M059J (cell line): ENCODE measurements at places on chromosomes 2 and 18. TPM values are rescaled to one million over a fixed set of nuclear protein-coding genes. Genes with fewer than 3 reads are reported as not detected.

Gene ROCK2
- total RNA-seq, result 21.8 and 22.7 TPM in 2 replicates

Gene ANKRD29
- 8.3 and 10.6 TPM in 2 replicates for total RNA-seq

Gene SLC14A1
- 4.6 and 4.8 TPM in 2 replicates for total RNA-seq

Gene DSEL
- total RNA-seq, result 26.3 and 40.3 TPM in 2 replicates

Gene UGT1A3
- not detected in 2 replicates for total RNA-seq

Gene PDE1A
- total RNA-seq, result 3.7 and 4.8 TPM in 2 replicates

Gene CFAP65
- not detected in 2 replicates for total RNA-seq

Gene C2orf81
- 0.57 and 1.6 TPM in 2 replicates for total RNA-seq

Gene ZEB2
- total RNA-seq, result 10.7 and 15.9 TPM in 2 replicates

Gene IL1R2
- not detected in 2 replicates for total RNA-seq

Gene TIMM21
- total RNA-seq, result 45.3 and 54.2 TPM in 2 replicates

Gene COMMD1
- total RNA-seq, result 47.7 and 75.7 TPM in 2 replicates

Gene SLC9A4
- not detected in 2 replicates for total RNA-seq

Gene HTR2B
- not detected in 2 replicates for total RNA-seq

Gene MRO
- not detected in 2 replicates for total RNA-seq

Gene RNF152
- 5.8 and 5.9 TPM in 2 replicates for total RNA-seq

Gene DCDC2C
- total RNA-seq, result not detected in 2 replicates

Gene RASGRP3
- total RNA-seq, result 24.5 and 26.4 TPM in 2 replicates

Gene KCTD1
- 18.0 and 25.8 TPM in 2 replicates for total RNA-seq

Gene SLC4A5
- 0.02 TPM in 1 of 2 replicates, not detected in the other for total RNA-seq

Gene TMEM185B
- total RNA-seq, result 22.3 and 32.6 TPM in 2 replicates

Gene STAT4
- 0.22 and 0.37 TPM in 2 replicates for total RNA-seq

Gene OR6B2
- not detected in 2 replicates for total RNA-seq

Gene FSIP2
- total RNA-seq, result 0.07 and 0.25 TPM in 2 replicates

Gene CFC1
- not detected in 2 replicates for total RNA-seq

Gene ABHD3
- total RNA-seq, result 38.2 and 45.6 TPM in 2 replicates

Gene CHRND
- not detected in 2 replicates for total RNA-seq

Gene TNFRSF11A
- 1.3 and 3.8 TPM in 2 replicates for total RNA-seq

Gene DHRS9
- not detected in 2 replicates for total RNA-seq

Gene ELP2
- 58.1 and 63.9 TPM in 2 replicates for total RNA-seq

Gene DHX57
- total RNA-seq, result 5.6 and 12.3 TPM in 2 replicates

Gene NCKAP1
- total RNA-seq, result 68.7 and 124 TPM in 2 replicates

Gene NYAP2
- total RNA-seq, result 1.5 and 2.3 TPM in 2 replicates

Gene RAB12
- total RNA-seq, result 75.0 and 96.1 TPM in 2 replicates

Gene RUFY4
- not detected in 2 replicates for total RNA-seq

Gene SPDYA
- total RNA-seq, result 0.12 and 0.37 TPM in 2 replicates

Gene COL4A3
- total RNA-seq, result 0.02 and 0.47 TPM in 2 replicates

Gene MAPK4
- not detected in 2 replicates for total RNA-seq

Gene TLX2
- total RNA-seq, result 0.10 and 0.34 TPM in 2 replicates
